ENCODE measurements at places on chromosomes 13 and 19.

- no peak for DNase-seq
Measured at GRCh38 chr19:39916236-39916635, 18.2 kb downstream of the FCGBP start.

- DNase-seq, result peak; percentile 94
Measured at GRCh38 chr13:22040810-22041364, 370.0 kb downstream of the FGF9 start.

GRCh38 chr13:50203256-50203941 lies 188.2 kb downstream of the KCNRG start:
- DNase-seq, result no peak

GRCh38 chr13:100502446-100502845 lies 86.1 kb downstream of the GGACT start:
- DNase-seq, result no peak

- no peak for DNase-seq
Measured at GRCh38 chr13:53783471-53783870, 754.9 kb downstream of the OLFM4 start.

DNA sequence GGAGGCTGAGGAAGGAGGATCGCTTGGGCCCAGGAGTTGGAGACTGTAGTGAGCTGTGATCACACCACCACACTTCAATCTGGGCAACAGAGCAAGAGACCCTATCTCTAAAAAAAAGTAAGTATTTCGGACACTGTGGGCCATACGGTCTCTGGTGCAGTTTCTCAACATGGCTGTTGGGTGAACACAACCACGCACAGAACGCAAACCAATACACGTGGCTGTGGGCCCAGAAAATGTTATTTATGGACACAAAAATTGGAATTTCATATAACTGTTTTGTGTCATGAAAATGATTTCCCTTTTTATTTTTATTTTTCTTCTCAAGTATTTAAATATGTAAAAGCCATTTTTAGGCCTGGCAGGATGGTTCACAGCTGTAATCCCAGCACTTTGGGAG lies 19.5 kb downstream of the LDLR start:
- no peak for DNase-seq

DNA sequence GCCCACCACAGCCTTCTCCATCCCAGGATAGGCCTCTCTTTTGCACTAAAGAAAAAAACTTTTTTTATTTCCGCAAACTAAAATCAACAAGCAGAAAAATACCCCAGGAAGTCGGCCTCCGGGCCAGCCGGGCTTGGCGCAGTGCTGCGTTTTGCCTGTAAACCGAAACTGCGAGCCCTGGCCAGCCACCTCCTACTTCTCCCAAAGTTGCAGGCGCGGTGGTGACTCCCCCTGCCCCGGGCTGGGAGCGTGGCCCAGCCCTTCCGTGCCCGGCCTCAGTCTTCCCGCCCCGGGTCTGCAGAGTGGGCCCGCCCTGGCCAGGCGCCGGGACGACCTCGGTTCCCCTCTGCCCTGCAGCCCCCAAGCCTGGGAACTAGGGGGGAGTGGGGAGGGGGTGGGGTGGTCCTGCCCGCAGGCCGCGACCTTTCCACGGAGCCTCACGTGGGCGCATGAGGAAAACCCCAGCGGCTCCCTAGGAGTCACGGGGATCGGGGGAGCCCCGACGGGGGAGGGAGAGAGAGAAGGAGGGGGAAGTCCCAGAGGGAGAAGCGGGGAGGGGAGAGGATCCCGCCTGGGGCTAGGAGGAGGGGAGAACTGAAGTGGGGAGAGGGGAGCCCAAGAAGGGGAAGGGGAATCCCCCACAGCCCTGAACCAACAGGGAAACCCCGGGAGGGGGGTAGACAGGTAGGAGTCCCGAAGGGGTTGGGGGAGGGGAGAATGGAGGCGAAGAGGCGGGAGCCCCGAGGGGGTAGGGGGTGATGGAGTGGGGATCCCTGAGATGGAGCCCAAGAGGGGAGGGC lies 3.0 kb downstream of the GADD45B start:
- no peak for DNase-seq

DNA sequence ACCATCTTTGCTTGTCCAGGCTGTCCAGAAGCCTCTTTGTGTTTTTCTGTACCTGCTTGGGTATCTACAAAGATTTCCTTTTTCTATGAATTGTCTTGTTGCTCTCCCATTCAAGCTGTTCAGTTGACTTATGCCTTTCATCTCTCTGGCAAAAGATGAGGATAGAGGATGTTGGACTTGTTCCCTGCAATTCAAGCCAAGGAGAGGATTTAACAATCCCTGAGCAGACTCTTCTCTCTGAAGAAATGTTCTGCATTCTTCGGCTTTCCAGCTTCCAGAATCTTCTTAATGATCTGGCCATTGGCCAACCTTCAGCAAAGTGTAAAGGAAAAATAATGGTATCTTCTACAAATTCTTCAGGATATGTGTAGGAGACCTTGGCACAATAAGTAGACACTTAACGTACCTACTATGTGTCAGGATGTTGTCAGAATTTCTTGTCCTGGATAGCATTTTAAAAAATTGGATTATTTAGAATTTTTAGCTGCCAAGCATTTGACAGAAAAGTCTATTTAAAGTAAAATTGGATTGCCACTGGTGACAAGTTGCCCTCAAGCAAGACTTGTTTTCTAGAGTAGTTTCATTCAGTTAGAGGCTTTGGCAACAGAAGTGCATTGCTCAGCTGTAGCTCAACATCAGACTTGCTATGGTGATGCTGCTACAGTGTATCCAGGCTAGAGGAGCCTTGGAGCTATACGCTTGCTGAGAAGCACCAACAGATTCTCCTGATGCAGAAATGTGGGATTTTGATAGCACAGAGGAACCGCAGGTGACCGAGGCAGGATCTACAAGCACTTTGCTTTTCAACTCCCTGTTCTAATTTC lies 455.7 kb downstream of the SUCLA2 start:
- no peak for DNase-seq

DNA sequence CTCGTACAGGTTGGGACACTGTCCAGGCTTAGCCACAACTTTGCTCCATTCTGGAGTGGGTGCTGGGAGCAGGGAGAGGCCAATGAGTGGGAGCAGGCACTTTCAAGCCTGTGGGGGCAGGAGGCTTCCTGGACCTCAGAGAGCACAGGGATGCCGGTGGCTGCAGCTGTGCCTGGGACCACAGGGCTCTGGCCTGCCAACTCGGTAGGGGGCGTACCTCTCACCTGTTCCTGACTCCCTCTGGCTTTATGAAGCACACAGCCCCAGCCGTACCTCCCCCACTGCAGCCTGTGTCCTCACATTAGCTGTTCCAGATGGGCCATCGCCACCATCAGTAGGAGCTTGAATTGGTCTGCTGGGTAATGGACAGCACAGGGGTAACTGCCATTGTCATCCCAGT lies 278.7 kb upstream of the KLHL1 start:
- DNase-seq, result peak; percentile 42

GRCh38 chr19:15595069-15595468 lies 19.9 kb upstream of the CYP4F8 start:
- no peak for DNase-seq

GRCh38 chr19:38719761-38720558 lies 24.3 kb downstream of the CAPN12 start:
- no peak for DNase-seq

DNA sequence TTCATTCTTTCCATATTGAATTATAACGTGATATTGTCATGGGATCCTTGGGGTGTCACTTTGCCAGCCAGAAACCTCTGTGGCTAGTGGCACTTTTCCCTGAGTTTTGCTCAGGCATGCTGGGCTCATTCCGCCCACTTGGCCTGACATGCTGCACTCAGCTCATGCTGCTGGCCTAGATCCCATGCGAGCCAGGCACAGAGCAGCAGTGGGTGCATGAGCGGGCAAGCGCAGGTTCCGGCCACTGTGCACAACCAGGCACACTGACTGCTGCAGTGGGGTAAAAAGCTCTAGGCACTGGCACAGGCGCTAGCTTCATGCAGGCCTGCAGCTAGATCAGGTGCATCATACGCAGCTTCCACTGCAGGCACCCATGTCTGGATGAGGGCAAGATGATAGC lies 221.2 kb downstream of the MAB21L1 start:
- no peak for DNase-seq

DNA sequence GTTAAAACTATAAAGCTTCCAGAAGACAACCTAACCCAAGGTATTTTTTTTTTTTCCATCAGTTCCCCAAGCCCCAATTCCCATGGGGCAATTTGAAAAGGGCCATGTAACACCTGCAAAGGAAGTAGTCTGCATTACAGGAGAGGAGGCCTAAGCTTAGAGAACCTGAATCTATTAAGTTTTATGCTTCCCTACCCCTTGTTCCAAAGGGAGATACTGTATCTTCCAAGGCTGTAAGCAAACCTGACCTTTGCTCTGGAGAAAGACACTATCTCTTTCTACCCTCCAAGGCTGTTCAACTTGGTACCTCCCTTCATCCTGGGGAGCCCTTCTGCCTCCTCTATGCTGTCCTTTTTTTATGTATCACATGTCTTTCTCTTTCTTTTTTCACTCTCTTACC lies 15.0 kb downstream of the KATNAL1 start:
- DNase-seq, result no peak

- DNase-seq, result no peak
Measured at GRCh38 chr13:26280295-26280694, 26.4 kb downstream of the CDK8 start.

- no peak for DNase-seq
Measured at GRCh38 chr13:104015646-104016396, 949.6 kb upstream of the SLC10A2 start.

- no peak for DNase-seq
Measured at GRCh38 chr13:33797622-33798021, 20.3 kb upstream of the RFC3 start.

DNA sequence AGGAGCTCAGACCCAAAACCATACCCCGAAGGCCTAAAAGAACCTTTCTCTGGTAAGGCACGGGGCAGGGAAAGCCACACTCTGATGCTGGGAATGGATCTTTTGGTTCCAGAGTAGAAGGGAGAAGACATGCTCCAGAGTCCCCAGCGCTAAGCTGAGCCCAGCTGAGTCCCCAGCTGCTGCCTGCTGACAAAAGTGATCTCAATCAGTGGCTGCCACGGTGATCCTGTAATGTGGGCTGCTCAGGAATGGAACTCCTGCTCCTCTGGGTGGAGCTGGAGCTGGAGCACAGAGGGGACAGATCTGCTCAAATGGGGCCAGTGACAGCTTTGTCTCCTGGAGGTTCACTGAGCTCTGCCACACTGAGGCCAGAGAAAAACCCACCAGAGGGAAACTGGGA lies 70.5 kb downstream of the MLLT1 start:
- DNase-seq, result no peak

DNA sequence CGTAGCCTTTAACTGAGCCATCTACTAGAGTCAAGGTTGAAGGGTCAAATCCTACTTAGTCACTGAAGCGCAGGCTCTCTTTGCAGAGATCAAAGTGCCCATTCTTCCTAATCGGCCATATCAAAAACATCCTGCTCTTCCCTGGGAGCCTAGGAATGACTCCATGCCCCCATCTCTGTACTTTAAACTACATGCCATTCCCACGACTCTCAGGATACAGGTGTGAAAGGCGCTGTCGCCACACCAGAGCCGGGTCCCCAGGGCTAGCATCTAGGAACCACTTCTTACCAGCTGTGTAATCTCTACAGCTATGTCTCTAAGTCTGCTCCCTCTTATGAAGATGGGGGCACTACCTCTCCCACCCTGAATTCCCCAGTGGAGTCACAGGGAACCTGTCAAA lies 22.3 kb downstream of the IRS2 start:
- no peak for DNase-seq

DNA sequence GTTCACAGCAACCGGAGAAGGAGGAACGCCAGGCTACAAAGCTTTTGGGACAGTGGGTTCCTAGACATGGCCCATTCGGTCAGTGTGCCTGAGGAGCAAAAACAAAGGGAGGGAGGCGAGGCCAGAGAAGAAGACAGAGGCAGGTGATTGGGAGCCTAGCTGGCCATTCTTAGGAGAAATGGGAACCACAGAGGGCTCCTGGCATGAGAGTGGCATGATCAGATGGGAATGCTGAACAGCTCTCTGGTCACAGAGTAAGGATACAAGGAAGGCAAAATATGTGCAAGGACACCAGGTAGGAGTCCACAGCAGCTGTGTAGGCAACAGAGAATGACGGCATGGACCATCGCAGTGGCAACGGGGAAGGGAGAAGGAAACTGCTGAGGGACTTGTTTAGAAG lies 82.4 kb downstream of the EFNB2 start:
- no peak for DNase-seq

GRCh38 chr19:19052921-19053320 lies 10.9 kb upstream of the SLC25A42 start:
- DNase-seq, result no peak

DNA sequence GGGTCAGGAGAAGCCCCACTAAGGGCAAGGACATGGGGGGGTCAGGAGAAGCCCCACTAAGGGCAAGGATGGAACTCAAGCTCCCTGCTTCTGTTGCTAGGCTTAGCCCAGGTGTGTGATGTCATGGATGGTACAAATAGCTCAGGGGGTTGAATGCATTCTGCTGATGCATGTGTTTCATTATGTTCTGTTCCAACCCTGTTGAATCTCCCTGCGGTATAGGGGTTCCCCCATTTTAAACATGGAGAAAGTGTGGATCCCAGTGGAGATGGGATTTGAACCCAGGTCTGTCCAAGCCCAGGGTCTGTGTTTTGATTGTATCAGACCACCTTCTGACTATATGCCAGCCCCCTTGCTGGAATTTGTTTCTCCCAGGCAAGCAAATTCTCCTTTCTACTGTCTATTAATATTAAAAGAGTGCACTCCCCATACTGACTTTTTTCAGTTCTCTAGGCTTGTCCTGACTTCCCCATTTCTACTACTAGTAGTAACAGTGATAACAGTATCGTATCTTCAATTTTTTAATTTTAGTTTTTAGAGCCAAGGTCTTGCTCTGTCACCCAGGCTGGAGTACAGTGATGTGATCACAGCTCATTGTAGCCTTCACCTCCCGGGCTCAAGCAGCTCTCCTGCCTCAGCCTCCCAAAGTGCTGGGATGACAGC lies 6.7 kb downstream of the ZNF865 start:
- no peak for DNase-seq

- DNase-seq, result no peak
Measured at GRCh38 chr13:102686024-102686423, 8.8 kb downstream of the METTL21C start.

DNA sequence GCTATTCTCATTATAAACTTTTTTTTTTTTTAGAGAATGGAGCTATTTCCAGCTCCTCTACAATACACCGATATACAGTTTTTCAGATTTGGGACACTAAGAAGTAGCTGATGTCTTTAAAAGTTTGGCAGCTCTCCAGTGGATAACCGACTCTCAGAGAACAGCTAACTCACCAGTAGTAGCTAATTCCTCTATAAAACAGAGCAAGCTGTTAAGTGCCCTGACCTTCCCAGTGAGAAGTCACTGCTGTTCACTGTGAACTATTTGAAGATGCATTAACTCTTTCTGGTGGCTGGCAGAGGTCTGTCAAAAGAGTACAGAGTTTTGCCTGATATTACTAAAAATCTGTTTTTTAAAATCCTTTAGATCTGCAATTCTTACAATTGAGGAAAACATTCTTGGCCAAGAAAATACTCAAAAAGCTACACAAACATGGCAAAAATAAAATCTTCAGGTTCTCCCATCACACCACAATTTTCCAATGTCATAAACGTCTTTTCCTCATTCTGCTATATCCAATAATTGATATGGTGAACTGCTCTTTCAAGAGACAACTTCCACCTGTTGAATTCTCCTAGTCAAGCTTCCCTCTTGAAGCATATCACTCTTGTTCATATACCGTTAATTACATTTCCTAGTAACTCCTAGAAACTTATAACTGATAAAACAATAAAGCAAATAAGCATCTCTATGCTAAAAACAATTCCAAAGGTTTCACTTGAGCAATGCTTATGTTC lies 44.2 kb downstream of the TBC1D4 start:
- DNase-seq, result no peak
